ENCODE measurements at places on chromosomes 3 and 15. TPM values are rescaled to one million over a fixed set of nuclear protein-coding genes. Genes with fewer than 3 reads are reported as not detected.

GRCh38 chr3:13569201-13569600, 20.3 kb downstream of the FBLN2 start:
- DNase-seq: no peak

GRCh38 chr3:143291836-143292447, 172.4 kb downstream of the CHST2 start:
- no peak for DNase-seq

DNA sequence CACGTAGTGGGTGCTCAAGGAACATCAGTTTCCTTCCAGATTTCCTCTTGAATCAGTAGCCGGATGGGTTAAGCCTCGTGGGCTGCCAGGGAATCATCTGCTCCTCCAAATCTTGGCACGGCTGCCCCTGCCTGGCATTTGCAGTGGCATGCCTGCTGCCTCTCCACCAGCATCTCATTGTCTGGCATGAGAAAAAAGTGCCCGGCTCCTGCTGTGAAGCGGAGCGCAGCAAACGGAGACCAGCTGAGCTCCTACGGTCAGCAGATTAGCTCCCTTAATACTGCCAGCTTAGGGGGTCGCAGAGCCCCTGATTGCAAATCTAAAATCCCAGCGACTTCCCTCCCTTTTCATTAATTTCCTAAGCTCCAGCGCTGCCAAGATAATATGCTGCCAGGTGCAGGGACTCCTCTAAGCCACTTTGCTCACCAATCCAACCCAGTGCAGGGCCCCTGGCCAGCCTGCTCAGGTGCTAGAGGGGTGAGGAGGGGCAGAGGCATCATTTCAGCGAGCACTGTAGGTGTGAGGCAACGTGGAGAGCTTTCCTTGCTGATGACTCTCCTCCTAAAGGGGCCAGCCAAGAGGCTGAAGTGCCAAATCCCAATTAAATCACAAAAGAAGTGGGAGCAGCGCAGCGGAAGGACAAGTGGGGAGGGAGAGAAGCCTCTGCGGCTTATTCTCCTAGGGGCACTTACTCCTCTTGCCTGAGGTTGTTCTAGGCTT, 49.6 kb upstream of the ST8SIA2 start:
- DNase-seq: no peak

ITGA11 gene
- total RNA-seq: 62.5 TPM

All from posterior vena cava (tissue), 2 donors.